ENCODE measurements at places on chromosomes 16 and 17.

GRCh38 chr17:3020381-3020780, 43.0 kb downstream of the OR1D5 start:
- no peak for DNase-seq

- DNase-seq = no peak
Observed at GRCh38 chr17:80316927-80317705, 56.5 kb downstream of the RNF213 start.

DNA sequence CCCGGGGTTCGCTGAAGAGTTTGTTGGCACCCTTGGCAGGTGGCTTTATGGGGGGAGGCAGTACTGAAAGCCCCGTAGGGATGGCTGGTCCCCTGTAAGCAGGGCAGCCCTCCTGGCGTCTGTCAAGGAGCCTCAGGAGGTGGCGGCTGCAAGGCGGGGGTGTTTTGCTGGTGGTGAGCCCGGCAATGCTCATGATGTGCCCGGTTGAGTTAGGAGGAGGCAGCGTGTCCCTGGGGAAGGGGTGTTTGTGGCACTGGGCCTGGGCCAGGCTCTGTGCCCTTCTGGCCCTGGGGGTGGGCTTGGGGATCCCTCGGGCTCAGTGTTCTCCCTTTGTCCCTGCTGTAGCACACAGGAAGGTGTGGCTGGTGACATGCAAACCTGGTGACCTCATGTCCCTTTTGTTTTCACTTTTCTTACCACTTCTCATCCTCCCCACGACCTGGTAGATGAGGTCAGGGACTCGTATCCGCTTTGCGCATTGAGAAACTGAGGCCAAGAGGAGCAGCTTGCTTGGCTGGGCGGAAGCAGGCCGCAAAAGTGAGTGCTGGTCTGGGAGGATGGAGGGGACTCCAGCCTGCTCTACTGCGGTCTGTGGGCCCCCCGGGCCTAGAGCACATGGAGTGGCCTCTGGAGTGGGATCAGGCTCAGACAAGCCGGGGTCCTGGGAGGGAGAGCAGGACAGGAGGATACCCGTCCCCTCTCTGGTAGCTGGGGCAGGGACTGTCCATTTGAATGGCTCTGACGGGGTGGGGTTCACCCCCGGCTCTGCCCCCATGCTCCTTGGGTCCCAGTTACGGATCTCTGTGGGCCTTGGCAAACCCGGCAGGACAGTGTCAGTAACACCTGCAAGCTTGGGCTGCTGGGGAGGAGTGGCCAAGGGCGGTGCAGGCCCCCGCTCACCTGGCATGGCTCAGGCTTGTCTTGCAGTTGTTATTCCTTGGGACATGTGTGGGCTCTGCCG, 2.2 kb downstream of the SNN start:
- DNase-seq = no peak

- DNase-seq = no peak
Observed at GRCh38 chr16:65339062-65339461, 217.2 kb upstream of the CDH11 start.

DNA sequence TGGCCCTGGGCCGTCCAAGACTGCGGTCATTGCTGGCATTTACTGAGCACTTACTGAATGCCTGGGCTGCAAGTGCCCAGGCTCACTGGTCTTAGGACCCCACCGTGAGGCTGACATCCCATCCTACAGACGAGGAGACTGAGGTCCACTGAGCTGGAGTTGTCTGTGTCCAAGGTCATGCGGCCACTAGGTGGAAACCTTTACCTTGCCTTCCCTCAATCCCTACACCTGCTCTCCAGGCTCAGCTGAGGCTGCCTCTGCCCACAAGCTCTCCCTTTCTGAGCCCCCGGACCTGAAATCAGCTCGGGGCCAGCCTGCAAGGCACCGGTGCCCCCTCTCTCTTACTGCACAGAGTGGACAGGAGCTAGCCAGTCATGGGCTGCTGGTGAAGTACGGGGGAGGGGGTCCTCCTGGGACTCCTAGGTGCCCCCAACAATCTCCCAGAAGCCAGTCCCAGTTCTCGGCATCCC, 1.5 kb downstream of the CASKIN1 start:
- no peak for DNase-seq

GRCh38 chr16:11534262-11534661, 52.5 kb downstream of the LITAF start:
- no peak for DNase-seq

DNA sequence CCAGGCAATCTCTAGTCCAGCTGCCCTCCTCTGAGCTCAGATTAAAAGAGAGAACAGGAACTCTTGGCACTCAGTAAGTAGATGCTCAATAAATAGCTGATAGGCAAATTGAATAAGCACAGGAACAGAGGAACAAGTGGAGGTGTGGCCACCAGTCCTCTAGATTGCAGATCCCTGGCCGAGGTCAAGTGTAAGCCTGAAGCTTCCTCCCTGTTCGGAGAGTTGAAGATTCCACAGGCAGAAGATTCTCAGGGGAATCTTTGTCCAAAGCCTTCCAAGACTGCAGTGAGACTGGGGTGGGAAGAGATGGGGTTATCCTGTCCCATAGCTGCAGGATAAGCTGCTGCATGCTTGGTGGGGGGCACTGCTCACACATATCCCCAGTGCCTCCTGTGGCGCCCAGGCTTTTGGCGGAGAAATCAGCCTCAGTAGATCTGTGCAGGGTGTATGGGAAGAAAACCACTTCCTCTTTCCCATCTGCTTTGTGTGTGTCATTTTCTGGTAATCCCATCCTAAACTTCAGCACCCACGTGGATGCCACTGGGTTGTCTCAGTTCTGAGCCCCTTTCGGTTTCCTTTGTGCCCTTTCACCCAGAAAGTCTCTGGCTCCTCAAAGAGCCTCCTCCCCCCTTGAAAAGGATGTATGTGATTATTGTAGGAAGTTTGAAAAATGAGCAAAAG, 12.1 kb downstream of the CD300A start:
- no peak for DNase-seq

- no peak for DNase-seq
Observed at GRCh38 chr16:7257016-7257415, 75.6 kb upstream of the RBFOX1 start.

DNA sequence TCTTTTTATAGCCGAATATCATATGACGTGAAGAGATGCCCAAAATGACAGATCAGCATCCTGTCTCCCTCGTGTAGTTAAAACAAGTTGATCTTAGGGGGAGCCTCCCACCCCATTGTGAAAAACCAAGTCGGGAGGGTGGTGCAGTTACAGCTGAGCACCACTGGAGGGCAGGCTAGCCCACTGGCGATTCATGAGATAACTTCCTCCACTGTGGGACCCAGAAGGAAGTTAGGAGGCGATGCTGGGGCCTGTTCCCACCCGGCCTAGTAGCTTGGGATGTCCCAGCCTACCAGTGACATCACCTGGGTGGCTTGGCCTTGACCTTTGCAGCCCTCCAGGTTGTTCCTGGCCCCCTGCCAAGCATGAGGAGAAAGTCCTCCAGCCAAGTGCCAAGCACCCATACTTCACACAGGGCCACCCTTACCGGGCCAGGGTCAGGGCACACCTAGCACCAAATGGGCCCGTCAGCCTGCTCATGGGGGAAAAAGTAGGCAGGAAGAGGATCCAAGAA, 8.1 kb upstream of the CPNE2 start:
- peak; percentile 89 for DNase-seq

GRCh38 chr16:48075398-48075797, 80.4 kb downstream of the ABCC12 start:
- DNase-seq = no peak

- no peak for DNase-seq
Observed at GRCh38 chr16:50315346-50315997, 49.1 kb downstream of the ADCY7 start.

DNA sequence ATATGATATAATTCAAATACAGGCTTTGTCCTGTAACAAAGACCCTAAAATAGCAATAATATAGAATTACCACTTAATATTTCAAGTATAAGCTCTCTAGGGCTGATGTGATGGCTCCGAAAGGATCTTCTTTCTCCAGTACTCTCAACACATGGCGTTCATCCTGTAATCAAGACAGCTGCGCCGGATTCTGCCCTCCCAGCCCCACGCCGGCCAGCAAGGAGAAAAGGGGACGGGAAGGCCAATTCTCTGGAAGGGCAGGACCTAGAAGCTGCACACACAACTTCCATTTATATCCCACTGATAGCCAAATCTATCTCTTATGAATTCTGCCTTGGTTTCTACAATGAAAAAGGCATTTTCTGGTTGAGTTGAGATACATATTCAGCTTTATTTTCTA, 32.0 kb downstream of the CCDC182 start:
- no peak for DNase-seq

DNA sequence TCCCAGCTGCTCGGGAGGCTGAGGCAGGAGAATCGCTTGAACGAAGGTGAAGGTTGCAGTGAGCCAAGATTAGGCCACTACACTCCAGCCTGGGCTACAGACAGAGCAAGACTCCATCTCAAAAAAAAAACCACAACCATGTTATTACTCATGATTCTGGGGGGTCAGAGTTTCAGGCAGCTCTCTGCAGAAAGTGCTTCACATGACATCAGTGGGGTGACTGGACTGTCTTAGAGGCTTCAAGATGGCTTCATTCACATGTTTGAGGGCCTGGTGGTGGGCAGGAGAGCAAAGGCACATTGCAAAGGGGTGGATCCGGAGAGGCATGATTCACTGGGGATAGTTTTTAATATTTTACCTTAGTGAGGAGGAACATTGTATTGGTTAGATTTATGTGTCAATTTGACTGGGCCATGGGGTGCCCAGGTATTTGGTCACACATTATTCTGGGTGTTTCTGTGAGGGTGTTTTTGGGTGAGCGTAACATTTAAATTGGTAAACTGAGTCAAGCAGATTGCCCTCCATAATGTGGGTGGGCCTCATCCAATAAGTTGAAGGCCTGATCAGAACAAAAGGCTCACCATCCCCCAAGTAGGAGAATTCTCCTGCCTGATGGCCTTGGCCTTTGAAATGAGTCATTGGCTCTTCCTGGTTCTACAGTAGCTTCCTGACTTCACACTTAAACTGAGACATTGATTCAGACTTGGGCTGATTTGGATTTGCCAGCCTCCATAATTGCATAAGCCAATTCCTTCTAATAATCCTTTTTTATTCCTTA, 109.8 kb downstream of the GOSR1 start:
- no peak for DNase-seq

- DNase-seq = no peak
Observed at GRCh38 chr16:57807252-57807967, 5.1 kb upstream of the KIFC3 start.

GRCh38 chr17:47320879-47321502, 2.8 kb upstream of the EFCAB13 start:
- DNase-seq = no peak

GRCh38 chr17:58631523-58632323, 60.1 kb downstream of the TEX14 start:
- DNase-seq = peak; percentile 98

DNA sequence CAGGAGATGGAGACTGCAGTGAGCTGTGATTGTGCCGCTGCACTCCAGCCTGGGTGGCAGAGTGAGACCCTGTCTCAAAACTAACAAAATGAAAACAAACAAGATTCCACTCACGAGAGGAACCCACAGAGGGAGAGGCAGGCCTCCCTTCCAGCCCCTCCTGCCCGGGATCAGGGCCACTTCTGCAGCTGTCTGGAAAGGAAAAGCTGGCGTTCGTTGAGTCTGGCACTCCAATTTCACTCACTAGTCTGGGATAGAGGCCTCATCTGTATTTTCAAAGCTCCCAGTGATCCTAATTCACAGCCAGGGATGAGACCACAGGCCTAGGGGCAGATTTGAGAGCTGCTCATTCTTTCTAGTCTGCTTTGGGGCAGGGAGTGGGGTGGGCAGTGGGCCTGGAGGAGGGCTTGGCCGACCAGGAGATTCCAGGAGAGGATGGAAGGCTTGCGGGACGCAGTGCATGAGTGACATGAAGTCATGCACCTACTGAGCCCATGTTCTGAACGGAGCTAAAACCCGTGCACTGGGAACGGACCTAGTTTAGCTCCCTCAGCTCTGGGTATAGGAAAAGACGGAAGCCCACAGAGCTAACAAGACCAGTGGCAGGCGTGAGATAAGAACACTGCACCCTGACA, 54.0 kb downstream of the COTL1 start:
- no peak for DNase-seq

- no peak for DNase-seq
Observed at GRCh38 chr17:72183194-72183685, 62.4 kb downstream of the SOX9 start.

DNA sequence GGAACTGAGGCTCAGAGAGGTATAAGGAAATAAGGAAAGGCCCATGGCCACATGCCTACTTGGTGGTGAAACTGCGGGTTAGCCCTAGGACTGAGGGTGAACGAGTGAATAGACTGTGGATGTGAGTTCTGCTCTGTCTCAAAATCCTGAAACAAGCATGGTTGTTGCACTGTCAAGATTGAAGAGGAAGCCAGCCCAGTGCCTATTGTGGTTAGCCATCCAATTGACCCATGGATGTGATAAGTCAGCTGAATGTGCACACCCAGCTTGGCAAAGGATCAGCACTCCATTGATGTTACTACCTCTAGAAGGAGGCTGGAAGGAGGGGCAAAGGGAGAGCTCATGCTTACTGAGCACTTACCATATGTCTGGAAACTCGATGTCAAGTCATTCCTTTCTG, 4.5 kb downstream of the TMEM114 start:
- no peak for DNase-seq

DNA sequence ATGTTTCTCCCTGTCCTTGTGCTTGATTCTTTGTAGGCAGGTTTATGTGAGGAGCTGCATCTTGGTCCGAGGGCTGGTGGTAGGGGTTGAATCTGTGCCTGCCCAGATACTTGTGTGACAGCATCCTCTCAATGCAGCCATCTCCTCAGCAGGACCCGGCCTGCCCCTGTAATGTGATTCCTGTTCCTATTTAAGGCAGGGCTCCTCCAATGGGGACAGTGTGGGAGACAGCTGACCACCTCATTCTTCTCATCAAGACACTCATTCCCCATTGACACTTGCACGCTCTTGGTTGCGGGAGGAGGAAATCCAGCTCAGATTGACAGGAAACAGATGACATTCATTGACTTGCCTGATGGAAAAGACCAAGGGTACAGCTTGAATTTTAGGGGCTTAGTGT, 384.5 kb downstream of the CPPED1 start:
- DNase-seq = no peak

DNA sequence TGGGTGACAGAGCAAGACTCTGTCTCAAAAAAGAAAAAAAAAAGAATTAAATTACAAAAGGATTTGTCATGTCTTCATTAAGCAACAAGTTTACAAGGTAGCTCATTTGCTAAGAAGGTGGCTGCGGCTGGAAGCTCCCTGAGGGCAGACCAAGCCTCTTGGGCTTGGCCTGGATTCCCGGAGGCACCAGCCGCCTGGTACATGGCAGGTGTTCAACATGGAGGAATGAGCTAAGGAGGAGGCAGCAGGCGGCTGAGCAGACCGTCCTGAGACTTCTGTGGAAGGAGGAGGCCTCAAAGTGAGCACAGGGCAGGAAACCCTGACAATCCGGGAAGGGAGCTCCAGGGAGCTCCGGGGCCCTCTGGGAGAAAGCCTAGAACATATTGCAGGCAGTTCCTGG, 3.2 kb upstream of the MYLK3 start:
- no peak for DNase-seq

GRCh38 chr17:42098730-42099399, 592 bp upstream of the ZNF385C start:
- no peak for DNase-seq

DNA sequence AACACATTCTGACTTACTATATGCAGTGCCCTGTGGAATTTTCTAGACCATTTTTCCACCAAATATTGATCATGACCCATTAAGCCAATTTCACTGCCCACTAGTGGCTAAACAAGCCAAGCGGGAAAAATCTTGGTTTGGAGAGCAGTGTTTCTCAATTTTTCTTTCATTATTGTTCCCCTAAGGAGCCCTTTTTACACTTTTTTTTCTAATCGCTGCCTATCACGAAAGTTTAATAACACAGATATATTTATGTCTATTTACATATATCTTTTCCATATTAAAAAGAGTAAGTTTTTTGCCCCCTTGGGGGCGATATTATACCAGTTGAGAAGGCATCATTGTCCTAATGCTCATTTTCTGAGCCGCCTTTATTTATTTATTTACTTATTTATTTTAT, 10.8 kb upstream of the TLCD3B start:
- no peak for DNase-seq

Measured in osteocyte (in vitro differentiated cells).